ENCODE measurements at places on chromosomes 11 and 22.

DNA sequence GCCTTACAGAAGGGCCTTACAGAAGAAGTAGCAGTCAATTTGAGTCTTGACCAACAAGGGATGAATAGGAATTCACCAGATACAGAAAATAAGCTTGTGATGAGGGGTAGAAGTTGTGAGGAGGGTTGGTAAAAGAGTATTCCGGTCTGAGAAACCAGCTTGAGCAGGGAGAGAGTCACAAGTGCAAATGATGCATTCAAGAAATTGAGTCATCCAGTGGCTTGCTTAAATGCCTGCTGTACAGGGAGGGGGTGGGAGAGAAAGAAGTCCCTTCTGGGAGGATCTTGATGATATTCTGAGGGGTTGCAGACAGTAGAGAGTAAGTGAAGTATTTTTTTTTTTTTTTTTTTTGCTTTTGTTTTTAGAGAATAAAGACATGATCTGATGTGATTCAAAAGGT lies 9.2 kb downstream of the CCKBR start:
- DNase-seq = no peak

- no peak for DNase-seq
Measured at GRCh38 chr11:129282634-129283033, 90.5 kb upstream of the ARHGAP32 start.

GRCh38 chr11:45677770-45678512 lies 12.5 kb upstream of the CHST1 start:
- DNase-seq = no peak

DNA sequence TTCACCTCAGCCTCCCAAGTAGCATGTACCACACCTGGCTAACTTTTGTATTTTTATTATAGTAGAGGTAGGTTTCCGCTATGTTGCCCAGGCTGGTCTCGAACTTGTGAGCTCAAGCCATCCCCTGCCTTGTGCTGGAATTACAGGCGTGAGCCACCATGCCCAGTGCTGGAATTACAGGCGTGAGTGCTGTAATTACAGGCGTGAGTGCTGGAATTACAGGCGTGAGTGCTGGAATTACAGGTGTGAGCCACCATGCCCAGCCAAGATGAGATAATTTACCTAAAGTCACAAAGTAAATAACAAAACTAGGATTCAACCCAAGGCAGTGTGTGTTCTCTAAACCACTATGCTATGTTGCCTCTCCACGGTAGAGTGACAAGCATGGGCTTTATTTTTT lies 3.6 kb upstream of the UBXN1 start:
- DNase-seq = no peak

DNA sequence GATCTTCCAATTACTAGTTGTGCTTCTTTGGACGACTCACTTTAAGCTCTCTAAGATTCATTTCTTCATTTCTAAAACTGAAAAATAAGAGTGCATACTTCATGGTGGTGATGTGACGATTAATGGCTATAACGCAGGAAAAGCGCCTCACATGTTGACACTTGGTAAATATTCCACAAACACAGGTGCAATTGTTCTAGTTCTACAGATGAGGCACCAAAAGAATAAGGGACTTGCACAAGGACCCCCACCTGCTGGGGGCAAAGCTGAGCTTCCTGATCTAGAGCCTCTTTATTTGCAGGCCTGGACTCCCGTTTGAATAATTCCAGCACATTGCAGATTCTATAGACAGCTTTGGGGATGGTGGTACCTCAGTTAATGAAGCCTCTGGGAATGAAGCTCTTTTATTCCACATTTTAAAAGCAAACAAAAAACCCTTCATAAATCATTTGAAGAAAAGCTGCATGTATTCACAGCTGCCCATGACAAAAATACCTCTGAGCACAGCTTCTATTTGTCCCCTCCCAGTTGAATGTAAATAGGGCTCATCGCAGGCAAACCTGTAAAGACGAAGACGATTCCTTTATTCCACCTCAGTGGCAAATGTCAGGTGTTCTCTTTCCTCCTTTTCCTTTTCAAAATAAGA lies 14.9 kb upstream of the CADM1 start:
- no peak for DNase-seq

Measured in cortex of kidney (tissue), 1 donor.